ENCODE measurements at places on chromosomes 7 and 10.

- DNase-seq = peak; percentile 60
Measured at GRCh38 chr7:157347217-157347904, 10.6 kb downstream of the DNAJB6 start.

DNA sequence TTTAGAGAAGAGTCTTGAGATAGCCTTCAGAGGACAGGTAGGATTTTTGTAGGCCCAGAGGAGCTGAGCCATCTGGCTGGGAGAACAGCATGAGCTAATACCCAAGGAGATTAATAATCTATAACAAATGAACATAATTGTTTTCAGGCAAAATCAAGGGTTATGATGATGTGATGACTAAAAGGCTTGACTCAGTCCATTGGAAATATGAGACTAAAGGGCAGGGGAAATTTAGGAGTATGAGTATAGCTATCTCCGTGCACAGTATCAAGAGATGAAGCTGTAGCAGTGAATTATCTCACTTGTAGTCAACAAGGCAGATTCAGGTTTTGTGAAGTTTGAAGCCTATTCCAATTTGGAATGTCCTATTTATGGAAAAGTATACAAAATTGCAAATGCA is 40.1 kb downstream of the CSTF2T start:
- no peak for DNase-seq

- no peak for DNase-seq
Measured at GRCh38 chr7:107998660-107999480, 4.1 kb downstream of the LAMB1 start.

GRCh38 chr7:64889686-64890162 is 13.3 kb upstream of the ZNF273 start:
- no peak for DNase-seq

- no peak for DNase-seq
Measured at GRCh38 chr10:124095096-124095495, 1.7 kb upstream of the CHST15 start.

GRCh38 chr7:47594406-47594805 is 12.5 kb upstream of the TNS3 start:
- no peak for DNase-seq

DNA sequence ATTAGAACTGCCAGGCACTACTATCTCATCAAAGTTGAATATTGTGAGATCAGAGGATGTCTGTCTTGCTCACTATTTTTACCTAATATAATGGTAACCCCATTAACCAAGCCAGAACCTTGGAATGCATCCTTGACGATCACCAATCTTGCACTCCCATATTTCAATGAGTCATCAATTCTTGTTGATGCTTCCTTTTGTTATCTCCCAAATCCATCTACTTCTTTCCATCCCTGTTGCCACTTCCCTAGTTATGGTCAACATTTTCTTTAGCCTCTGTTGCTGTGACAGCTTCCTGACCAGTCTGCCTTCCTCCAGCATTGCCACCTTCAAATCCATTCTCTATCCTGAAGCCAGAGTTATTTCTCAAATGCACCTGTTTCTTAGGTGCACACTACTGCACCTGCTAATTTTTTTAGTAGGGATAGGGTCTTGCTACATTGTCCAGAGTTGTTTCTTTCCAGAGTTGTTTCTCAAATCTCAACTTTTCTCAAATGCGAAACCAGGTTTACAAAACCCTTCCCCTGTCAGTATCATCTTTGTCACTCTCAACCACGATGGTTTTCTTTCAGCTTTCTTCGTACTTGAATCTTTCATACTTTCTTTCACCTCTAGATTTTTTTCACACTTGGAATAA is 15.7 kb downstream of the ITGA8 start:
- DNase-seq = no peak

- DNase-seq = peak; percentile 17
Measured at GRCh38 chr7:45869426-45869825, 3.5 kb downstream of the CCDC201 start.

- no peak for DNase-seq
Measured at GRCh38 chr10:100744987-100745881, at the start of gene PAX2. PAX2 (plus strand) TSS chr10:100745582; CDS start chr10:100746261, 679 bp downstream.
